ENCODE measurements at places on chromosomes 2 and 18.

DNA sequence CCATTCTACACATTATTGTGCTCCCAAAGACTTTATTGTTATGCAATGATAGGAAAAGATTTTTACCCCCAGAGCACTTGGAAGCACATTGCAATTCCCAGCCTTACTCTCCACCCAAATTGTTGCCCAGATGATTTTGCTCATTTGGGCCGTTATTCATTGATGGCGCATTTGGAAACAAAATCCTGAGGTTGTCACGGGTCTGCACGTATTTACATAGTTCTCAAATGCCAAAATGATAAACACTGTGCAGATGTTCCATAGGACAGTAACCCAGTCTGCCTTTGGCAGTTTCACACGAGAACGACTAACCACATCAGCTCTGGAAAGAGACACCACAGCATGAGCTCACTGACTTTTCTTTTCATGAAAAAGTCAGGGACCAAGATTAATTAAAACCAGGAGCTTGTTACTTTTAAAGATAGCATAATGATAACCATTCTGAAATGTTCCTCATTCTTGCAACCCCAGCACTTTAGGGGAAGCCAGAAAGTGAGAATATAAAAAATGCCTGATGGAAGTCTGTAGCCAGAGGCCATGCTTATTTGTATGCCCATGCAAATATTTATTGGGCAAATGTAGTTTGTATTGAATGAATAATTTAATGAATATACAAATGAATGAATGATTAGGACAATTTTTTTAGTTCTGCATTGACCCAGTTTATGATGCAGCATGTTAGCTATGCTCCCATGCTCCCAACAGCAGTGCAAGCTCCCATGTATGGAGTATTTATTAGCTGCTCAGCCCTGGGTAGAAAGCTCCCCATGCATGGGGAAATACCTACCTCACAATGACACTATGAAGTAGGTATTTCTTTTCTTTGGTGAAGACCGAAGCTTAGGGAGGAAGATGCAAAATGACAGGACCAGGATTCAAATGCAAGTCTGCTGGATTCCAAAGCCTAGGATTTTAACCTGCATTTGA is 84.6 kb downstream of the MAIP1 start:
- no peak for DNase-seq

DNA sequence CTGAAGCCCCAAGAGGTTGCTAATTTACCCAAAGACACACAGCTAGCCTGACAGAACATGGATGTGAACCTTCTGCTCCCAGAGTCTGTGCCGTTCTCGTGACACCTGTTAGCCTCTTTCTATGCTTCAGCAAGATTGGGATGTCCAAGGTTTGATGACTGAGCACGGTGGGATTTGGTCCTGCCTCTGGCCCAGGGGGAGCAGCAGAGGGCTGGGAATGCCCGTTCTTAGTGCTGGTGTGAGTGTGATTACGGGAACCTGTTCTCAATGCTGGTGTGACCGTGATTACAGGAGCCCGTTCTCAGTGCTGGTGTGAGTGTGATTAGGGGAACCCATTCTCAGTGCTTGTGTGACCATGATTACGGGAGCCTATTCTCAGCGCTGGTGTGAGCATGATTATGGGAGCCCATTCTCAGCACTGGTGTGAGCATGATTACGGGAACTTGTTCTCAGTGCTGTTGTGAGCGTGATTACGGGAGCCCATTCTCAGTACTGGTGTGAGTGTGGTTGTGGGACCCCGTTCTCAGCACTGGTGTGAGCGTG is 67.3 kb upstream of the SNTG2 start:
- DNase-seq, result no peak

GRCh38 chr2:229071292-229071976 is 199.7 kb downstream of the PID1 start:
- no peak for DNase-seq

DNA sequence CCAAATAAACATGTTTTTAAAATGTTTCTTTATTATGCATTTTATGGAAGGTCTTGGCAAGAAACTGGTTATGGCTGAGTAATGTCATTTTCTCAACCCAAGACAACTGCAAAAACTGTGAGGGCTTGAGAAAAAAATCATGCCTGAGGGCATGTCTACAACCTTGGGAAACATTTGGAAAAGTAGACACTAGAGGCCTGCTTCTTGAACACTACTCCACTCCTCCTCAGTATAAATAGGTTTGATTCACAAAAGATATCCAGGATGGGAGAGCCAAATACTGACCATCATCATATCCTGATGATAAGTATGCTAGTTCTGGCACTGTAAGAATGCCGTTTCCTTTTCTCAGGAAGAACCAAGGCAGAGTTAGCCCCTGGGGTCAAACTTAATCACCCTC is 71.1 kb downstream of the OSR1 start:
- no peak for DNase-seq

- DNase-seq, result no peak
Observed at GRCh38 chr2:10079870-10080535, at the start of gene CYS1. Gene CYS1 (minus strand): TSS chr2:10080411. CDS start chr2:10080223, 188 bp downstream.

Measured in stimulated activated CD4-positive, alpha-beta T cell treated with anti-CD3 and anti-CD28 coated beads, Interleukin-2, amount 100 ng/mL, for 48 hours (primary cell).